T-cell (primary cell): ENCODE measurements at places on chromosomes 13 and 19.
A peak's percentile ranks its signal among the peaks of the same experiment; 100 is the strongest.

GRCh38 chr13:36712770-36713169 lies 39.0 kb downstream of the SERTM1 start:
- DNase-seq: no peak

- DNase-seq: no peak
Measured at GRCh38 chr13:109652531-109652930, 133.9 kb downstream of the IRS2 start.

GRCh38 chr13:112078879-112079531 lies 12.1 kb downstream of the SOX1 start:
- DNase-seq: no peak

GRCh38 chr13:65909501-65909900 lies 1320.6 kb downstream of the PCDH9 start:
- no peak for DNase-seq

DNA sequence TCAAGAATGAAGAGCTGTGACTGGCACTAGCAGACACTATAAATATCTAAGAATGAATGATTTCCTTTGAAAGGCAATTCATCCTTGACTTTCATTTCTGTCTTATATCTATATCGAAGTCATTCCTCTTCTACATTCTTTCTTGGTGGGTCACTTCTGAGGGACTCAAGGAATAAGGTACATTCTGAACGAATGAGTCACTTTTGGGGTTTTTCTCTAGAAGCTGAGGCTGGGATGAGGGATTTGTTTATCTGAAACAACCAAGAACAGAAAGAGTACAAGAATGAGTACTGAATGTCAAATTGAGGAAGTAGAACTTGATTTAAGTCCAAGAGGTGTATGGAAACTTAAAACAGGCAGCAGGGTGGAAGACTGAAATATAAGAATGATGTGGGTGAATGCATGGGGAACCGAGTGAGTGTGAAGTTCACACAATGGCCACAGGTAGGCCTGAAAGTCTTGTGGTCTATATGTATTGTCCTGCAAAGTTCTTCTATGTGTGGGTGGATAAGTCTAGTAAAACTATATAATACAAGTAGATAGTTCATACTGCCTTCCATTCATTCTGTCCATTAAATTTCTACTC lies 343.9 kb downstream of the OXGR1 start:
- DNase-seq: no peak

GRCh38 chr13:112133499-112134390 lies 66.8 kb downstream of the SOX1 start:
- DNase-seq: no peak

- DNase-seq: no peak
Measured at GRCh38 chr13:30268673-30269072, 38.7 kb downstream of the KATNAL1 start.

DNA sequence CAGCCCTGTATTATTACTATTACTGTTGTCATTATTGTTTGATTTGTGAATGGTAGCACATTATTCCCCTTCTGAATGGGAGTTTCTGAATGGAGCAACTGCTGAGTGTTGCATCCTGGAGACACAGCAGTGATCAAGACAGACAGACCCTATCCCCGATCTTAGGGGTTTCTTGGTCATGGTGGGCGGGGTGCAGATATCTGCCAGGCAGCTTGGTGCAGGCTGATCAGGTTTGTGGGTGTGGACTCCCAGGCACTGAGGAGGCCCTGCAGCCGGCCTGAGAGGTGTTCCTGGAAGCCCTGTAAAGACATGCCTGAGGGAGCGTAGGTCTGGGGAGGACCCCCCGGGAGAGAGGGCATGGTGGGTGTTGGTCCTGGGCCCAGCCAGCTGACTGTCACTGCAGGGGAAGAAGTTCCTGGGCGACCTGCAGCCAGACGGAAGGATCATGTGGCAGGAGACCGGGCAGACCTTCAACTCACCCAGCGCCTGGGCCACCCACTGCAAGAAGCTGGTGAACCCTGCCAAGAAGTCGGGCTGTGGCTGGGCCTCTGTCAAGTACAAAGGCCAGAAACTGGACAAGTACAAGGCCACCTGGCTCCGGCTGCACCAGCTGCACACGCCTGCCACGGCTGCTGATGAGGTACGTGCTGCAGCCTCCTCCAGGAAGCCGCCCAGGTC lies 2.1 kb downstream of the MPND start:
- no peak for DNase-seq

DNA sequence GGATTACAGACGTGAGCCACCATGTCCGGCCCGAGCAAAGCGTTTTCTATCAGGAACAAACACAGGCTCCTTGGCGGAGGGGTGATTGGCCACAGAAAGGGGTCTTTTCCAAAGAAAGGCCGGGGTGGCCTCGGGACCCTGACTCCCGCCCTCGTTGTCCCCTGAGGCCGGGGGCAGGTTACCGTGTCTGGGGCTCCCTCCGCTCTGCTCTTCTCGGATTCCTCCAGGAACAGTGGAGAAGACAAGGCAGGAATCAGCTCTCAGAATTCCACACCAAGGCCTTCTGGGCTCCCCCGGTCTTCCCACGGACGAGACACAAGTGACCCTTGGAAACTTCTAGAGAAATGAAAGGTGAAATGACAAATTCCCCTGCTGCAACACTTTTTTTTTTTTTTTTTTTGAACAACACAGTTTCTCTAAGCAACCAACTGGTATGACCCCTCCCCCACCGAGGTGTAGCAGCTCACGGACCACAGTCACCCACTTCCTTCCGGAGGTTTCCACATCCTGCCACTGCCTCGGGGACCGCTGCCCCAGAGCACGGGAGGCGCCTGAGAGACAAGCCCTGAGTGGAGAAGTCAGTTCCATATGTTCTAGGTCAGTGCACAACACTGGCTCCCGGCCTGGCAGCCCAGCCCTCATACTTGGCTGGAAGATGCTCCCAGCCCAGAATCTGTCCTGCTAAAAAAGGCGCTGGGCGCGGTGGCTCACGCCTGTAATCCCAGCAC lies 11.0 kb downstream of the MOB3A start:
- peak; percentile 94 for DNase-seq

- no peak for DNase-seq
Measured at GRCh38 chr13:113152691-113152983, 5.8 kb upstream of the PROZ start.

DNA sequence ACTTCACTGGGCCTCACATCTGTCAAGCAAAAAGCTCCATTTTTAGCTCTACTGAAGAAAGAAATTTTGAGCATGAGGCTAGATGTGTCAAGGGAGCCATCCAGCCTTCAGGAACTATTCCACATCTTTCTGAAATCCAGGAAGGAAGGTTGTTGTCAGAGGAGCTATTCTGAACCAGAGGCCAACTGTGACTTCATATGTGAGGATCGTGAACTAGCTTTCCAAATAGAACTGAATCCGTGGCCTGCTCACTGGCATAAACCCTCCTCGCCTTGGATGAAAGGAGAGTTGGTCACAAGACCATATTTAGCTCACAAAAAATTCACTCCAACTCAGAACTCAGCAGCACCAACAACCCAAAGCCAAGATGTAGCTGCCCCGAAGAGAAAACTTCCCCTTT lies 195.8 kb downstream of the FOXO1 start:
- no peak for DNase-seq
